ENCODE measurements at places on chromosomes 7 and 10.

DNA sequence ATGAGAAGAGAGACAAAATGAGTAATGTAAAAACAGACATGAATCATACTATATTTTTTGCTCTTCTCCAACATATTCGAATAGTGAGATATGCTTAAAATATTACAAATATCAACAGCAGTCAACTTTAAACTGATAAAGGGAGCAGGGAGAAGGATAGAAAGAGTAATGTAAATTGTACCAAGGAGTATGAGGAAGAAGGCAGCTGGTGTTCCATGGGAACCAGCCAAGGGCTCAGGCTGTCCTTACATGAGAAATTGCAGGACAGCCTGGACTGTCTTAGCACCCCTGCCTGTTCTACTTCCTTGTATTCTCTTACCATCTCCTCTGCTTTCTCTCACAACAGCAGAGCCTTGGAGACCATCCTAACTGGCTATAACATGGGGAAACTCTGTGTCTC is 128.7 kb downstream of the TSPAN12 start:
- DNase-seq = no peak

- DNase-seq = no peak
Observed at GRCh38 chr7:88337572-88337971, 30.9 kb upstream of the STEAP4 start.

DNA sequence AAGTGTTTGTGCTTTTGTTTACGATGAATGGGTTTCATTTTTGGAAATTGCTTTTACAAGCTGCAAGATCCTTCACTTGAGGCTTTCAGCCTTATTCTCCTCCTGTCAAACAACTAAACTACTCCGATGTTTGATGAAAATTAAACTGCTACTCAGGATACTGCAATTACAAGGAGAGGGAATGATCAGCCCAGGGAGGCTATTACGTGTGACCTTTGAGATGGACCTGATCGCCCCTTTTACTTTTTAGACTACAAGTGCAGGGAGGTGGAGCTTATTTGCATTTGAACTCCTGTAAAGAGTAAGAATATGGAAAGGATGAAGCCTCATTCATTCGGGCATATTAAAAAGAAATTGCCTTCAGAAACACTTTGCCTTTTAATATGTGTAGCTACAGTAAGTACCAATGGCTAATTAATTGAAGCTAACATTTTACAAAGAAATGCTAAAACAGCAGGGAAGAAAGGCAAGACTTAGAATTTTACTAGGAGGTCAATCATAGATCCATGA is 219.1 kb downstream of the PHTF2 start:
- DNase-seq = no peak

- no peak for DNase-seq
Observed at GRCh38 chr10:129637010-129637409, 170.0 kb downstream of the MGMT start.

GRCh38 chr7:47931005-47932004 is 17.0 kb downstream of the PKD1L1 start:
- no peak for DNase-seq

GRCh38 chr7:64498270-64498669 is 64.6 kb downstream of the ZNF680 start:
- DNase-seq = no peak

- DNase-seq = no peak
Observed at GRCh38 chr10:37634351-37634880, 223.0 kb downstream of the ZNF248 start.

DNA sequence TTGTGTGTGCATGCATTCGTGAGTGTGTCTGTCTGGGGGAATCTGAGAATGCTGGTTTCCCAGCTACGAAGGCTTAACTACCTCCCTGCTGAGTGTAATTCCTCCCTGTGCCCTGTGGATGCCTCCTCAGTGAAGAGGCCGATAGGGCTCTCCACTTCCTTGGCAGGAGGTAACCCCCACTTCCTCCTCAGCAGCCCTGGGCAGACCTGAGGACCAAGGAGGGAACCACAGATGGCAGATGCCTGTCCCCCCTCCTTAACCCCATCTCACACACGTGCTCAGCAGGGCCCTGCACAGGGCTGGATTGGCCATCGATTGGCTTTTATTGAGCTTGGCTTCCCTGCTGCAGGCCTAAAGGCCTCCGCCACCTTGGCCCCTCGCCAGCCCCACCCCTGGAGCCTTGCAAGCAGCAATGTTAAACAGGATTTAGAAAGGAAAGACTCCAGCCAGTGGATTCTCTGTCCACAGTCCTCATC is 45.6 kb upstream of the LRRC4 start:
- DNase-seq = no peak

DNA sequence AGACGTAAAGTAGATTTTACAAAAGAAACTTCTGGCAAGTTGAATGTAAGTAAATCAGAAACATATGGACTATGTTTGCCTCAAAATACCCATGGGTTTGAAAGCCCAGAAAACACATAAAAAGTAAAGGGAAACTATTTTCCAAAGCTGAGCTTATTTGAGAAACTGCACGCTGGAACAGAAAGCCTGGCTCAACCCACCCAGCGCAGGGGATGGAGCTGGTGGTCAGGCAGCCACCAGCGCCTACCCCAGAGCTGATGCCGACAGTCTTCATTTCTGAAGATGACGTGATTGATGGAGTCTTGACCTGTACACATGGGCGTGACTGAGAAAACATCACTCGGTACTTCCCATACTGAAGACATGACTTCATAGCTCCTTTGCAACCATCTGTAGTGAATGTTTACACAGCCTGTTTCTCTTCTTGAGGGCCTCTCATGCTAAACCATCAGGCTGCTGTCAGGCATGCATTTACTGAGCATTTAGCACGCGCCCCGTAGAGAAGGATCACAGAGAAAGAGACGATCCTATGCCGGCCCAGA is 232.6 kb upstream of the AUTS2 start:
- DNase-seq = no peak

DNA sequence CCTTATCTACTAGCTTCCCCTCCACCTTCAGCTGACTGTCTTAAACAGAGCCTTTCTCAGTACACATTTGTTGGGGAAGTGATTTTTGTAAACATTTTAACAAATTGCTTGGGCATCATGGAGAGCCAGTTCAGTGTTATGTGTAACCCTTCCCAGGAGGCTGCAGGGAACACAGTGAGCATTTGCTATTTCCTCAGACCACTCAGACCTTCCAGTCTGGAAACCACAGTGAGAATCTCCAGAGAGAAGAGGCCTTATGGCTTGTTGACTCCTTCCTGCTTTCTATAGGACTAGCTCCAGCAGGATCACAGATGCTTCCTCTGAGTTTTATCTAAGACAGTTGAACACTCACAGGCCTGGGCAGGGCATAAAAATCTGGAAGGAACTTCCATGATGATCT is 409.8 kb upstream of the NPVF start:
- DNase-seq = no peak

DNA sequence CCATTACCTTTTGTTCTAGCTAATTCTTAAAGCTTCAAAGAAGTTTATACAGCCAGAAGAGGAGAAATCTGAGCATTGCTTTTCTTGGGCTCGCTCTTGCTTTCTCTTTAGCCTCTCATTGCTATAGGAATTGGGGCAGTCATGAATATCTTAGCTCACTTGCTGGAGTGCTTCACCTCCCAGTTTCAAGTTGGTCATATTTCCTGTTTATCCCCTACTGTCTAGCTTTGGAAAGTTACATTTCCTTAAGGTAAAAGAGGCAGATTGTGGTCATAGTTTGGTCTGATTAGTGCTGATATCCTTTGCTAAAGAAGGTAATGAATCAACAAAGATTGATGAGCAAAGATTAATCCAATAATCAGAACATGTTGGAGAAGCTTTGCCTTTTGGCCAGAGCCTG is 77.7 kb upstream of the GLI3 start:
- no peak for DNase-seq

DNA sequence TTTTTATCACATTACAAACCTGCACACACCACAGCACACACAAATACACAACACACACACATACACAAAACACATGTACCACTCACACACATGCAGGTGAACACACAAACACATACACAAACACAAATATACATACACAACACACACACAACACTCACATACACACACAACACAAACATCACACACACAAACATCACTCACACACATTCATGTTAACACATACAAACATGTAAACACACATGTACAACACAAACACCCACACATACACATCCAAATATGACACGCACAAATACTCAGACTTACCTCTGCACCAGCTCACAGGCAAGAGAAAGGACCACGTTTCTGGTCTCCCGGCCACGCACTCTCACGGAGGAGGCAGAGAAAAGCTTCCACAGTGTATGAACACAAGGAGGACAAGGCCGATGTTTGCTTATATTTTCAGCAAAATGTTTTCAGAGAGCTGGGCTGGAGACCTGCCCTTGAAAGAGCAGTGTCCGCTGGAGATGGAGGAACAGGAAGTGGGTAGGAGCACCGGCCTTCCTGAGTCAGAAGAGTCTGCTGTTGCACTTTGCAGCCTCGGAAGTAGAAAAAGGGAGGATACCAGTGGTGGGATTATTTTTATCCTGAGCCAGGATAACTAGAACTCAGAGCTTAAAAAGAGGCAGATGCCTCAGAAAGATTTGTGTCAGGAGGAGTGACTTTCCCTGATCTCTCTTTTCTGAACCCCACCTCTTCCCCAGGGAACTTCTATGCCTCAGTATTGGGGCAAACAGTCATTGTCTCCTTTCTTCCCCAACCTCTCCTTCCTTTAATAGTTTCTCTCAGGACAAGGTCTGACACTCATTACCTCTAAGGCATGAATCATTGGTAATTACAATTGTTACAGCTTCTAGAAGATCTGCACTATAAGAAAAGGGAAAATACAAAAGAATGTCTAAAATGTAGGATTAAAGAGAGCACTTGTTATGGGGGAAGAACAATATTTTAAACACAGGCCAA is at the start of gene GIMAP6:
Gene GIMAP6, minus strand, starts transcription at position 520 of the 999 bp plus-strand sequence. CDS start 2,243 bp downstream, outside the sequence.
- DNase-seq = peak; percentile 33

GRCh38 chr10:22341926-22342196 is 3.4 kb upstream of the SPAG6 start:
- no peak for DNase-seq

DNA sequence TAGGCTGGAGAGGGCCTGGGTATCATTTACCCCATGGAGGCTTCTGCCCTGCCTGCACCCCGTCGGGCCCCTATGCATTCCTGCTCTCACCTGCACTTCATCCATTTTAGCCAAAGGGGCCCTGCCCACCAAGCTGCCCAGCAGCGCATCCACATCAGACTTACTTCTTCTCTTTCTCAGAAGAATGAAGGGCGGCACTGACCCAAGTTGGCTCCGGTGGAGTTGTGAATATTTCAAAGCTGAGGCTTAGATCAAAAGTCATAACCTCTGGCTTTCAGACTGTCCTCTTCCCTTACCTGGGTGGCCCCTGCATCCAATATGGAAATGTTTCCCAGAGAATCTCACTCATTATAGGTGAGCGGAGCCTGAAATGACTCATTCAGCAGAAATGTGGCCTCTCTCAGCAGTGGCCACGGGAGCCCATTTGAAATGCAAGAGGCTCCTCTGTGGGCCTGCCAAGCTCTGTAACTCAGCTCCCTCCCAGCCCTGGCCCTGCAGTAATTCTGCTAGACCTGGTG is 117.6 kb upstream of the TCF7L2 start:
- DNase-seq = no peak

DNA sequence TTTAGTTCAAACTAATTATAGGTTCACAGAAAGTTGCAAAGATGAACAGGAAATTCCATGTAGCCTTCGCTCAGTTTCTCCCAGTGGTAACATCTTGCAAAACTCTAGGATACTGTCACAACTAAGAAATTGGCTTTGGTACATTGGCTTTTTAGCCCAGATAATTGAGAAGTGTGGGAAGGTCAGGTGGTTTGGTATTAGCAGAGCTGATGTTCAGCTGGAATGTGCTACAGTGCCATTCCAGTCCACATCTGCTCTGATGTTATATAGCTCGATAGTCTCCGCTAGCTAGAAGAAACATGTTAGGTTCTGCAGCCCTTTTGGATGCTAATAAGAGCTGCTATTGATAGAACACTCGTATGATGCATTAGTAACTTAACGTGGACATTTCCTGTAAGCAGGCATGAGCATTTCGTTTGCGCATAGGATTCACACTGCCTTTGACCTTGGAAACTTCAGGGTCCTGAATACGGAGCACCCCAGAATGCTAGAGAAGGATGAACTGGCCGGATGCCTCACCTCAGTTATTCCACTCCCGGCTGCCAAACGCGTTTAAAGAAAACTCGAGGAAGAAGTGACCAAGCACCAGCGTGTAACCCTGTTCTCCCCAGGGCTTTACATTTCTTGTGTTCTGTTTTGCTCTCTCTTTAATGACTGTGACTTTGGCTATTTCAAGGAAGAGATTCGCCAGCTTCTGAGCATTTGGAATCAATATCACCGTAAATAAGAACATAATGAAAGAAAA is 271.4 kb downstream of the GALNT17 start:
- no peak for DNase-seq

DNA sequence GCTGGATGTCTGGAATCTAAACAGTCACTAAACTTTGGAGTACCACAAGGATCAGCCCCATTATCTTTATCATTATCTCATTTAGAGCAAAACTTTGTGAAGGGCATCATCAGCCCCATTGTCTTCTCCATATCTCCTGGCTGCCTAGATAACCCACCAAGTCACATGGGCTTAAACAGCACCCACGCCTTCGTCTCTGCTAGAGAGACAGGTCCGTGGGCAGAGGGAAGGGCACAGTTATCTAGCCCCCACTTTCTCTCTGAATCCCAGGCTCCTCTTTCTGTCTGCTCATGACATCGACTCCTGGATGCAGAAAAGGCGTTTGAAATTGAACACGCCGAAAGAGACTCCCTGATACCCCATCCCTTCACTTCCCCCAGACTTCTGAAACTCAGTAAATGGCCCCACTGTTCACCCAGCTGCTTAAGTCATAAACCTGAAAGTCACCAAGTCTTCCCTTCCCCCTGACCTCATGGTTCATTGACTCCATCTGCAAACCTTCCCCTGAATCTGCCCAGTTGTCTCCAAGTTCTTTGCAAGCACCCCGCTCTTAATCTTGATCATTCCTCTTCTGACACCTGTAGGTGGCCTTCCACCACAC is 20.9 kb upstream of the PARD3 start:
- no peak for DNase-seq

Measured in activated CD8-positive, alpha-beta memory T cell treated with anti-CD3 and anti-CD28 coated beads for 48 hours (primary cell).